Prostate gland (tissue), 2 donors: ENCODE measurements at places on chromosomes 16 and 17. TPM values are rescaled to one million over a fixed set of nuclear protein-coding genes. Genes with fewer than 3 reads are reported as not detected.

- DNase-seq: no peak
These were observed 314.9 kb downstream of the PMP22 start for GRCh38 chr17:14950216-14950615.

- DNase-seq: no peak
These were observed 54.0 kb downstream of the GAS7 start for GRCh38 chr17:10144456-10144855.

DNA sequence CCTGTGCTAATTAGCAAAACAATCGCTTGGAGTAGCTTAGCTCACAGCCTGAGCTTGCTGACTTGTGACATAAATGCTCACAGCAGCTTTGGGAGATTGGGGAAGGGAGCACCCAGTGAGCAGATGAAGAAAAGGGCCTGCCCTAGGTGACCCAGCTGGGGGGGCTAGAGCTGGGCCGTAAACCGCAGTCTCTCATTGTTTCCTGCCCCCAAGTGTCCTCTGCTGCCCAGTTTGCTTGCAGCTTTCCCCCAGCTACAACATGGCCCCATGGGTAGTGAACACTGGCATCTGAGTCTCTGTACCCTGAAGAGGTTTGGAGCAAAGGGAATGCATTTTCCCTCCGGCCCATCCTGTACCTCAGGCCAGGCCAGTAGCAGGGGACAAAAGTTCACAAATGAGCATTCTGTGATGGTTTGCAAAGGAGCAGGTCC, 349.4 kb downstream of the SLC39A11 start:
- no peak for DNase-seq

GRCh38 chr17:74601944-74602572, 10.0 kb upstream of the CD300LD start:
- no peak for DNase-seq

DNA sequence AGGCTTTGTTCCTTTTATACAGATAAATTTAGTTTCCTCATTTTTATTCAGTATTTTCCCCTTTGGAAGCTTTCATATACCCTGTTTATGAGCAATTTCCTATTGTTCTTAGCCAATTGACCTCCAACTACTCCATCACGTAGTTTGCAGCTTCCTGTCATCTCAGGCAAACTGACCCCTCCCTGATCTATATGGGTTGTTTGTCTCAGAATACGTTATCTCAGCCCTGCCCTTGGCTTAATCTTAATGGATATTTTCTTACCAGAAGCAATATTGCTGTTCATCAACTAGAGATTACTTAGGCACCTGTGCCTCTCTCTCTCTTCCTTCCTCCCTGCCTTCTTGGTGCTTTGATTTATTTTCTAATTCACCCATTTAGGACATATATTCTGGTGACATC, 81.2 kb downstream of the ZNF18 start:
- DNase-seq: no peak

DNA sequence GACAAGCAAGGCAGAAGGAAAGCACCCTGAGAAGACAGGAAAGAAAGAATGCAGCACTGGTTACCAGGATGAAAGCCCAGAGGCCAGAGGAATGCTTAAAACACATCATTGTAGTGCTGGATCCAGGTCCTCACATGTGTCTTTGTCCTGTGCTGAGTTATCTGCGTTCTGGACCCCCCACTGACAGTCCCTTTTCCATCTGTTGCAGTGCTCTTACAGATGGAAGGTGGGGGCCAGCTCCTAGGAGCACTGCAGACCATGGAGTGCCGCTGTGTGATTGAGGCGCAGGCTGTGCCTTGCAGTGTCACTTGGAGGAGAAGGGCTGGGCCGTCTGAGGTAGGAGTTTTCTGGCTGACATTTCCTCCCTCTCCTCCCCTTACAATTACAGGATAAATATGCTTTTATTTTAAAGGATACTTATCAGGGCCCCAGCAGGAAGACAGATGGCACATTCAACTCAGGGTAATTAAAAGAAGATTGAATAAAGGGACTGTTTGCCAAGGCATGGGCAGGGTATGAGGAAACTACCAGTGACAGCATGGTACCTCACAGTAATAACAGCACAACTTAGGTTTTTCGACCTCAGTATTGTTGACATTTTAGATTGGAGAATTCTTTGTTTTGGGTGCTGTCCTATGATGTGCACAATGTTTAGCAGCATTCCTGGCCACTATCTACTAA, 3.0 kb downstream of the EME1 start:
- no peak for DNase-seq

GRCh38 chr17:8079291-8080207, 8.0 kb downstream of the ALOX12B start:
- no peak for DNase-seq

- peak; percentile 88 for DNase-seq
These were observed 78.1 kb upstream of the TOB1 start for GRCh38 chr17:50944054-50944901.

DNA sequence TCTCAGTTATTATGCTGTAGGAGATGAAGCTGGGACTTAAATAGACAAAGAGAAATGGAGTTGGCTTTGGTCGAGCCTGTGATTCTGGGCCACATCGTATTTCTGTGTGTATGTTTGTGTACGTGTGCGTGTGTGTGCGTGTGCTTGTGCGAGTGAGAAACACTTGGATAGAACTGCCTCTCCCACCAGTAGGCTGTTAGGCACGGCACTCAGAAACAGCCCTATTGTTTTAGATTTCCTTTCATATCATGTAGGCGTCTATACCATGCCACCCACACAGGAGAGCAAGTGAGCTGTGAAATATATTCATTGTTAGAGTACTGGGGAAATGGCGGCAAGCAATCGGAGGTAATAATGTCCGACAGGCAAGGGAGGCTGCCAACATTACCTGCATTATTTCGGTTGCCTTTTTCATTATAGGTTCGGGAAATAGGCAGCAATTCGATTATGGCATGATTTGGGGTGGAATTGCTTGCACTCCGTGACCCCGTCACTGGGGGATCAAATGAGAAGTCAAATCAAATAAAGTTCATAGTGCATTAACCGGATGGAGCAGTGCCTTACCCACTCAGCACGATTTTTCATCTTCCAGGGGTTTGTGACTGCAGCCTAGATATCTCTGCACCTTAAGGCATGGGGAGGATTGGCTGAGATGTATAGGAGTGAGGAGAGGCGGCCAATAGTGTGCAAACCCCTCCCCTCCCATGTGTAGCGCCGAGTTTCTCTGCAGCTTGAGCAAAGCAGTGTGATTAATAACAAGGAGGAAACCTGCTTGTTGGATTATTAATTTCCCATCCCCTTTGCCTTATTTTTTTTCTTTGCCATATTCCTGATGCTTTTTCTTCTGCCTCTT, 89.6 kb downstream of the RBFOX1 start:
- no peak for DNase-seq

DNA sequence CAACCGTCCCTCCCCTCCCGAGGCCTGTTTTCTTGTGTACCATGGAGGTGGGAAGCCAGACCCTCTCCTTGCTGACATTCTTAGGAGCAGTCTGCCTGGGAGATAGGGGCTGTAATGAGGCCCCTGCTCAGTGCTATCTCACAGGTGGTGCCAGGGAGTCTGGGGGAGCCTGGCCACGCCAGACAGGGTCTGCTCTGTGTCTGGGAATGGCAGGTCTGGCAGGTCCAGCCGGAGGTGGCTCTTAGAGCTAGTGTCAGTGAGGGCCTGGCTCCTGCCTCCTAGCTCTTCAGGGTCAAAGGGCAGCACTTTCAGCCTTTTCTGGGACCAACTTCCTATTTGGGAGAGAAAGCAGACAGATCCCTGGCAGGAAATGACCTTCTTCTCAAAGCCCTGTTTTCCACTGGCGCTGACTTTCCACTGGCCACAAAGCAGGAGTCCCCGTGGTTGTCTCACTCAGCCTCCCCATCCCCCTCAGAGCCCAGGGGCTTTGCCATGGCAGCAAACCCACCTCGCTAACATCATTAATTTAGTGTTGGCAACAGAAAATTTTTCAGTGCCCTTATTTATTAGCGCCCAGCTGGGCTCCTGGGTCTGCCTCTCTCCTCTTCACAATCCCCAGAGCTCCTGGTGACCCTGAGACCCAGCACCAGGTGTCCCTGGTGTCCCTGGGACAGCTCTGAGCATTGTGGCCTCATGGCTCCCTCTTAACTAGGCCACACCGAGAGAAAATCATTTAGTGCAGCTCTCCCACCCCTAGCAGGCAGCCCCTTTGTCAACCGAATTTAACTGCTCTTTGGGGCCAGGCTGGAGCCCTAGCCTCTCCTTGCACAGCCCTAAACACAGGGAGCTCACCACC, 24.0 kb upstream of the DOK4 start:
- no peak for DNase-seq

DNA sequence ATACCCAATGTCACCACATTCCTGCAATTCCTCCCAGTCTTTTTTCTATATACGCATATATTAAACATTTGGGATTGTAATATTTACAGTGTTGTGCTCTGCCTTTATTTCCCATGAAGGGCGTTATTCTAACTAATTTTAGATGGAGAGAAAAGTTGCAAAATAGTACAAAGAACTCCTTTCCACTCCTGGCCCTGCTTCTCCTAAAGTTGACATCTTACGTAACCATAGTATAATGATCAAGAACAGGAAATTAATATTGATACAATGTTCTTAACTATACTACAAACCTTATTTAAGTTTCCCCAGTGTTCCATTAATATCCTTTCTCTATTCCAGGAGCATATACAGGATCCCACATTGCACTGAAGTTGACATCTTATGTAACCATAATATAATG, 46.3 kb downstream of the TK2 start:
- DNase-seq: no peak

DNA sequence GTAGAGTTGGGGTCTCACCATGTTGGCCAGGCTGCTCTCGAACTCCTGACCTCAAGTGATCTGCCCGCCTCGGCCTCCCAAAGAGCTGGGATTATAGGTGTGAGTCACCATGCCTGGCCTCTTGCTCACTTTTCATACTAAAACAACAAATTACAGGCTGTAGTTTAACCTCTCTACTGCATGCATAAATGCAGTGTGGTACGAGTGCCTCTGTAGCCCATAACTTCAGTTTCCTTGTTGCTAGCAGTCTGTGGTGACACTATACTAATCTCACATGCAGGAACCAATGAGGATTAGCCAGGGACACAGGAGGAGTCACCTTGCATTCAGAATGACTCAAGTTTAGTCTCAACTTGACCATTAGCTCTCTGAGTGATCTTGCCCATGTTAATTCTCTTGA, 20.1 kb downstream of the HMOX2 start:
- DNase-seq: no peak

Gene STAT5A
- total RNA-seq: 45.8 TPM

Gene YBX2
- 49.1 TPM for total RNA-seq
